ENCODE measurements at places on chromosomes 7 and 10.

DNA sequence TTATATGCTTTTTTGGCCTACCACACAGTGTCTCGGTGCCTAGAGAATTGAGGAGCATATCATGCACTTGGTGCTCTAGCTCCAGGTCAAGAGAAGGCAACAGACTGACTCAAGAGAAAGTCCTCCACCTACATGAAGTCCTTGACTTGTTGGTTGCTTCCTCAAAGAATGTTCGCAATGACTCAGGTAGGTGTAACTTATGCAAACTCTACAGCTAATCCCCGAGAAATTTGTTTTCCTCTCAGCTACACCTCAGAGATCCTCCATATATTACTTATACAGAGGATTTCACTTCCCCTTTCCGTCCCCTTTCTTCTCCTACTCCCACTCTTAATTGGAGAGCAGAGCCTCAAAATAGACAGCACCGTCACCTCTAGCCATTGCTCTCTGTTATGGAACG lies 1013.1 kb downstream of the KCNMA1 start:
- no peak for DNase-seq

DNA sequence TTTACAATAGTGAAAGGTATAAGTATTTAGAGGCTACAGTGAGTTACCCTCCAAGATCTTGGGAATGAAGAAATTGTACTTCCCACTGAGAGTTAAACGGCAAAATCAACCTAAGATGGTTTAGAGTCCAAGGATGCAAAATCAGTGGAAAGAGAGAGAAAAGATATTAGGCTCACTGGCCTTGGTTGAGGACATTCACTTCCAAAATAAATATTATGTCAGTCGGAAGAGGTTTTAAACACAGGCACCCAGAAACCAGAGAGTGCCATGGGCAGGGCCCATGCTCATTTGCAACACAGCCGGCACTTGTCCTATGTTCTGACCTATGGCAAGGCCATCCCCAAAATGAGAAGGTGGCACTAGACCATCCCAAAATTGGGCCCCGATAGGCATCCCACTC lies 3.9 kb upstream of the WDR91 start:
- no peak for DNase-seq

DNA sequence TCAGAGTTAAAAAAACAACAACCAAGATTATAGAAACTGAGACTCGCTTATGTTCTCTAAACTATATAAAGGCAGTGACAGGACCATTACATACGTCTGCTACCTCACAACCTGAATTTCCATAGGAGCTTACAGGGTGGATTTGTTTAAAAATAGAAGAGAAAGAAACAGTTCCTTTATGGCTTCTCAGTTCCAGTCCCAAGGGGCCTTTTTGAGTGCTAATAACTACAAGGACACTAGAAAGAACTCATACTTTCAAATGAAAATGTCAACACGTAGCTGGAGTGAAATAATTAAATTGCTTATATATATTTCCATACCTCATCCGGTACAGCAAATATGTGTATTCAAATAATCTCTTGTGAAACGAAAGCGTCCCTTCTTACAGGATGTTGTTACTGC lies 19.7 kb downstream of the TSPAN12 start:
- DNase-seq: no peak

DNA sequence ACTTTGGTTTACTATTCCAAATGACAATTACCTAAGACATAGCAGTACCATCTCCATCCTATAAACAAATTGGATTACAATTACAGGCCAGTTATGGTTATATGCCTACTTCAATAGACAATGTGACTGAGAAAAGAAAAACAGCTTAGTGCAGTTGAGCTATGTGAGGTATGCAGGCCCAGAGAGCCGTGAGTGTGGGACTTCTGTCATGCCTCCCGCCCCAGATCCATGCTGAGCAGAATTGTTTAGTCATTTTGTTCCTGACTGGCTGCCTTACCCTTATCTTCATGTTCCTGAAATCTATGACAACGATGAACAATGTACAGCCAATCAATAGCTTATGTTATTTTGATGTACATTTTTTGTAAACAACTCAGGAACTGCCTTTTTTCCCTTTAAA lies 21.7 kb downstream of the LARP4B start:
- DNase-seq: no peak

DNA sequence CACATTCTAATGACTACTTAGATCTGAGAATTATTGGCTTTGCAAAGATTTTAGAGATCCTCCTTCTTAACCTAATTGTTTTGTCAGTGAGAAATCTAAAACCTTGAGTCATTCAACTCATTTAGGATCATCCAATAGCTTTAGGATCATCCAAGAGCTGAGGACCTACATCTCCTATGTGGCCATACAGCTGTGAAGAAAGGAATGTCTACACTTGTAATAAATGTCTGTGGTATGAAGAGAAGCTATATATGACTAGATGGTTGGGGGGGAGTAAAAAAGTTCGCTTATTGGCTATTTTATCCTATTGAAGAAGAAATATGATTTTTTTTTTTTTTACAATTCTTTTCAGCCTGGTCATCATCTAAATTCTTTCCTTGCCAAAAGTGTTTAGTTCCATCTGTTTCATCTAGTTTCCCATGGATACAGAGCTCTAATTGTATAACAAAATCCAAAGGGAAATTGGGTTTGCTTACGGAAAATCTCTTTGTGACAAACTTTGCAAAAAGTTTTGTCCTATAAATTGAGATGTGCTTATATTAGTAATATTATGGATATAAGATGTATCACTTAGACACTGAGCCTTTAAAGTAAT lies 196.7 kb downstream of the PRKG1 start:
- DNase-seq: no peak

- no peak for DNase-seq
Observed at GRCh38 chr10:21523557-21524008, 1.9 kb downstream of the SKIDA1 start.

GRCh38 chr10:77553966-77554365 lies 83.6 kb downstream of the KCNMA1 start:
- peak; percentile 82 for DNase-seq

GRCh38 chr7:156650042-156650441 lies 9.5 kb downstream of the RNF32 start:
- DNase-seq: peak; percentile 31

DNA sequence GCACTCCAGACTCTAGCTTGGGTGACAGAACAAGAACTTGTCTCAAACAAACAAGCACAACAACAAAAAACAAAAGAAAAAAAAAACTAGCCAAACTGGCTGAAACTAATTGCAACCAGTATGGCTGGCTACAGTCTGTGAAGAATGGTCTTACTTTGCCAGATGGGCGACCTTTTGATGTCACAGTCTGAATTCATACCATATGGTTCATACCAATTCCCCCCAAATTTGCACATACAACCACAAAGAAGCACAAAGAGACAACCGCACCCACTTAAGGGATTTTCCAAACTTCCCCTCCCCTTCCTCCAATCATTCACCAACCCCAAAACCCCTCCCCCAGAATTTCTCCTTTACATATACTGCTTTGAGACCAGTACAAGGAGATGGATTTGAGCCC lies 114.2 kb downstream of the SPAG6 start:
- DNase-seq: no peak

DNA sequence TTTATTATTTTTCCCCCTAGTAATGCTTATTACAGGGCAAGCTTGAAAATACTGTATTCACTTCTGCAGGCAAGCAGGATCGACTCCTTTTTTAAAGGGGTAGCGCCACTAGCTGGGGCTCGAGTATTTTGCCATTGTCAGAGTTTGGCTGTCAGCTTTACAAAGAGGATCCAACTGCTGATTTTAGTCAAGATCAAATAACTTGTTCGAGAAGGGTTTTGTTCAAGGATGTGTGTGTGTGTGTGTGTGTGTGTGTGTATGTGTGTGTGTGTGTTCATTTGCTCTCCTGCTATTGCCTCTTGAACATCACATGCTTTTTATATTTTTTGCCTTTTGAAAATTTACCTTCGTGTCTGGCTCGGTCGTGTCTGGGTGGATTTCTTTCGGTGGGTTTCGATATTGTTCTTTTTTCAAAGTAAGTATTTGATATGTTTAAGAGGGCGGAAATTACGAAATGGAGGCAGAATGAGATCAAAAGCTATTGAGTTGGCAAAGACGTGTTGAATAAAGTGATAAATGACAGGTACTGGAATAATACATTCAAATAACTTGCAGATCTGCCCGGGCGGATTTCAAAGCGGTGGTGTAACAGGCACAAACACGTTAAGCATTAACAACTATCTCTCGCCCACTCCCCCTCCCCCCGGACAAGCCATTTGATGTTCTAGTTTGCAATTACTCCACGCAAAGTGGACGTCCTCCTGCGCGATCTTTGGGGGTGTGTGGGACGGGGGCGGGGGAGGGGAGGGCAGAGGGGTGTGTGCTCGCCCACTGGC lies 1.1 kb downstream of the ARID5B start:
- peak; percentile 78 for DNase-seq
